GM23338 (cell line): ENCODE measurements at places on chromosomes 13 and 19.

- DNase-seq: no peak
Observed at GRCh38 chr13:27264181-27264580, 6.4 kb upstream of the RASL11A start.

DNA sequence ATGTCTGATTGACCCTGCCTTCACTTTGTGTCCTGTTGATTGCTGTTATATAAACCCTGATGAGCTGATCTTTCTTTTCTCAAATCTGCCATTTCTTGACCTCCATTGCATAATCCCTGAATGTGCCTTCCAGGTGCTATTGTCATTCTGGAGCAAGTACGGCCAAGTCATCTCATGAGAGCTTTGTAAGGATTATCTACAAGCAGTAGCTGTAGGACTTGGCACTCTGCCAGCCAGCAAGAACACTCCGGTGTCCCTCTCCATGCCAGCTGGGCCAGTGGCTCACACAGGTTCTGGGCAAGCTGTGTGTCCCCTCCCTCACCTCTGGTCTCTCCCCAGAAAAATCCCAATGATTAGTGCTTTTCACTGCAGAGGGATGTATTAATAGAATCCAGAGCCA, 348.1 kb downstream of the FOXO1 start:
- no peak for DNase-seq

DNA sequence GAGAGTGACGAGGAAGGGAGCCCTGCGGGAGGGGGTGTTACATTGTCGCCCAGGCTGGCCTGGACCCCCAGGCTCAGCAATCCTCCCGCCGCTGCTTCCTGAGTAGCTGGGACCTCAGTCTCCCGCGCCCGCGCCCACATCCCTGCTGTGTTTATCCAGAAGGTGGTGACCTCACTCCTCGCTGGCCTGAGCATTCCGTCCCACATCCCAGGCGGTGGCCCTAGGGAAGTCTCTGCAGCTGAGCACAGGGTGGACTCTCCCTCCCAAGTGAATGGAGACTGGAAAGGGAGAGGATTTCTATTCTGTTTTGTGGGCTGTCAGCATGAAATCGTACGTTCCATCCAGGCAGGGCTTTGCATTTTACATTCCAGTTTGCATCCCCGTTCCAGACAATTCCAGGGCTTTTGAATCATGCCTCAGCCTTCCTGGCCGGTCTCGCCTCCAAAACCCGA, 401 bp upstream of the ZNF765 start:
- DNase-seq: peak; percentile 84

- peak; percentile 89 for DNase-seq
Observed at GRCh38 chr19:871446-872265, 12.2 kb downstream of the CFD start.

DNA sequence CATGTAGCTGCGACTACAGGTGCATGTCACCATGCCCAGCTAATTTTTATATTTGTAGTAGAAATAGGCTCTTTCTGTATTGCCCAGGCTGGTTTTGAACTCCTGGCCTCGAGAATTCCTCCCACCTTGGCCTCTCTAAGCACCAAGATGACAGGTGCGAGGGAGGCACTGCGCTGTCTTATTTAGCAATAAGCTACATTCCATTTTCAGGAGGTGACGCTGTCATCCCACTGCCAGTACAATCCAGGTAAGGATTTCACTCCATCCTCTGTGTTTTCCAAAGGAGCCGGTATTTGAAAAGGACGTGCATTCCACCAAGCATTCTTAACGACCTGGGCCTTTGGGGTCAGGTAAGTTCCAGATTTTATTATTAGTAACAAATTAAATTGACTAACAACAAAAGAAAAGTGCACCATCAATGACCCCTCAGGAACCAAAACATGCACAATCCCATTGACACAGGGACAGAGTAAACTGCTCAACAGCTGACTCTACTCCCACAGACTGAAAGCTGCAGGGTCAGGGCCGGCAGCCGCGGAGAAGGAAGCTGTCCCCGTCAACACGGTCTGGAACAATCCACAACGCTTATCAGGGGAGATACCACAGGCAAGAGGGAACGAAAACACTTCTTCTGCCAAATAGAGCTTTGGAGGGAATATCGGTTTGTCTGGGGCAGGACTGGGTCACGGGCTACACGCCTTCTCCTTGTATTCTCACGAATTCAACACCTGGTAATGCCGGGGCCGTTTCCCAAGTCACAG, 82.8 kb downstream of the INSR start:
- no peak for DNase-seq

DNA sequence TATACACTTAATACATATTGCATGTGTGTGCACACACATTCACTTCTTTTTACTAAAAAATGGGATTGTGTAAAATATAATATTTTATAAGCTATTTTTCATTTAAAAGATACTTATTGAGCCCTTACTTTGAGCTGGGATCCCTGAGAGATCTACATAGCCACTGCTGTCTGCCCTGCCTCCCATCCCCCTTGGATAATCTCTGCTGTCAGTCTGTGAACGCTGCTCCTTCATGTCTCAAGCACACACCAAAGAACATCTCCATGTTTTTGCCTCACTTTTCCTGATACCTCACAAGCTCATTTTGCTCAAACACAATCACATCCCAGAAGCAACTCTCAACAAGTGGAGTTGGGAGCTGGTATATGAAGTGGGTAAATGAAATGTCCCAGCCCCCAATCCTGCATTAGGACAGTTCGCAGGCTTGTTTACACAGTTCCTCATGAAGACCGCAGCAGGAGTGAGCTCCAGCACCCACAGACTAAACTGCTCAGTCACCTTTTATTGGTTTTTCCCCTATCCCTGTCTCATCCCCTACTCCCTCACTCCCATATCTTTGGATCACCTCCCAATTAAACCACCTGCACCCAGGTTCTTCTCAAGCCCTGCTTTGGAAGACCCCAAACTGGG, 108.3 kb upstream of the FRY start:
- no peak for DNase-seq

DNA sequence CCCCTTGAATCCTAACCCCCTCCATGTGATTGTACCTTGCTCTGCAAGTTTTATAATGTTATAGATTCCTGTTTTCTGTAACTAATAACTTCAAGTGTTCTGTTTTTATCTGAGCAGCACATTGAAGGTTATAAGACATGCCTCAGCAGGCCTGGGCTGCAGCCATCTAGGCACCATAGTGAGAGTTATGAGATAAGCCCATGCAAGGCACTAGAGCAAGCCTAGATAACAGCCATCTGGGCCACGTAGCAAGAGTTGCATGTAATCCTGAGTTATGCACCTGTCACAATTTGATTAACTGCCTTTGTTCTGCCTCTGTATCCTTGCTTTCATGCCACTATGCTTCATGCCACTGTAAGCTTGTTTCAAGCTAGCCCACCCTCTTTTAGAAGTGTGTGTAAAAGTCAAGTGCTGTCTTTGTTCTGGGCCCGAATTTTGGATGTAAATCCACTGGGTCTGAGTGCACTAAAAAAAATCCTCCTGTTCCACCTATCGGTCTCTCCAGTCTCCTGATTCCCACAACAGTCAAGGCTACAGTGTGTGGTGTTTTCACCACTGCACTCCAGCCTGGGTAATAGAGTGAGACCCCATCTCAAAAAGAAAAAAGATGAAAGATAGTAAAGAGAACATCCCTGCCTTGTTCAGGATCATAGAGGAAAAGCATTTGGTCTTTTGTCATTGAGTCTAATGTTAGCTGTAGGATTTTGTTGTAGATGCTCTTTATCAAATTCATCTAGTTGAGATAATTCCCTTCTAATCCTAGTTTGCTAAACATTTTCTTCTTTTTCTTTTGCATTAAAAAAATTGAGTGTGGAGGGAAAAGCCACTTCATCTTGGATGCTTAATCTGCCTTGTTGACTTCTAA, 16.0 kb upstream of the KBTBD6 start:
- no peak for DNase-seq

GRCh38 chr13:35917942-35918645, 213.1 kb downstream of the DCLK1 start:
- no peak for DNase-seq

DNA sequence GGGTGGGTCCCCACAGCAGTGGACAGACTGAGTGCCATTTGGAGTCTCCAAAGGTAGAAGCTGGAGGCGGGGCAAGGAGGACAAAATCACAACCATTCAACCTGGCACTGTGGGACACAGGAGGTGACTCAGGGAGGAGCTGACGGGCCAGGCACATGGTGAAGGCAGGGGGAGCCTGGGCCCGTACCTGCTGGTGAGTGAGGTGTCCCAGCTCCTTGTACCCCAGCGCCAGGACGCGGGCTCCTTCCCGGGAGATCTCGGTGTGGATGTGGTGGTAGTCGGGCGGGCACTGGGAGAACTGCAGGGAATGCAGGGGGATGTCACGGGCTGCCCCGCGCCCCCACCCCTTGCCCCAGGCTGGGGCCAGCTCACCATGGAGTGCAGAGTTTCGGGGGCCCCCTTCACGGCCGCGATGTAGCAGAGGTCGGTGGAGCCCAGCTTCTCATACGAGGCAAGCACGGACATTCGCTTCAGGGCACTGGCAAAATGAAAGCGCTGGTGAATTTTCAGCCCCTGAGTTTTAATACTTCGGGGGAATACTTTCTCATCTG, 9.8 kb downstream of the ATP13A1 start:
- DNase-seq: no peak
